ENCODE measurements at places on chromosomes 7 and 10. TPM values are rescaled to one million over a fixed set of nuclear protein-coding genes. Genes with fewer than 3 reads are reported as not detected.
A peak's percentile ranks its signal among the peaks of the same experiment; 100 is the strongest.

Gene FAM180A
- not detected for total RNA-seq

Gene SGCE
- 0.38 TPM for total RNA-seq

Gene AKR1C8
- 0.24 TPM for total RNA-seq

Gene CCL26
- 8.1 TPM for total RNA-seq

Gene DTX2
- total RNA-seq, result 31.5 TPM

Gene IGF2BP3
- 62.9 TPM for total RNA-seq

GRCh38 chr10:127523476-127523875, 25.6 kb upstream of the NPS start:
- no peaks in the 10 kb centered on the region for H3K4me1 ChIP-seq
- DNase-seq, result no peak

DNA sequence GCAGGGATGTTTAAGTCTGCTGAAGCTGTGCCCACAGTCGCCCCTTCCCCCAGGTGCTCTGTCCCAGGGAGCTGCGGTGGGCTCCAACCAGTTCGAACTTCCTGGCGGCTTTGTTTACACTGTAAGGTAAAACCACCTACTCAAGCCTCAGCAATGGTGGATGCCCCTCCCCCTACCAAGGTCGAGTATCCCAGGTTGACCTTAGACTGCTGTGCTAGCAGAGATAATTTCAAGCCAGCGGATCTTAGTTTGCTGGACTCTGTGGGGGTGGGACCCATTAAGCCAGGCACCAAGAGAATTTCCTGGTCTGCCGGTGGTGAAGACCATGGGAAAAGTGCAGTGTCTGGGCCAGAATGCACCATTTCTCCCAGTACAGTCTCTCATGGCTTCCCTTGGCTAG, 56.0 kb downstream of the CCDC7 start:
- H3K4me3 ChIP-seq, result peak overlapping the region; percentile 21
- no peaks in the 10 kb centered on the region for H3K36me3 ChIP-seq
- peak overlapping the region; percentile 74 for H3K27ac ChIP-seq
- no peaks in the 10 kb centered on the region for H3K27me3 ChIP-seq

- peaks cover 17% of the 10 kb centered on the region for H3K27me3 ChIP-seq
- H3K4me3 ChIP-seq, result no peak overlapping the region
- DNase-seq, result no peak
- H3K36me3 ChIP-seq, result no peaks in the 10 kb centered on the region
- H3K27ac ChIP-seq, result no peak overlapping the region
- no peaks in the 10 kb centered on the region for H3K4me1 ChIP-seq
These were observed 105.8 kb upstream of the NFE2L3 start for GRCh38 chr7:26046150-26046549.

DNA sequence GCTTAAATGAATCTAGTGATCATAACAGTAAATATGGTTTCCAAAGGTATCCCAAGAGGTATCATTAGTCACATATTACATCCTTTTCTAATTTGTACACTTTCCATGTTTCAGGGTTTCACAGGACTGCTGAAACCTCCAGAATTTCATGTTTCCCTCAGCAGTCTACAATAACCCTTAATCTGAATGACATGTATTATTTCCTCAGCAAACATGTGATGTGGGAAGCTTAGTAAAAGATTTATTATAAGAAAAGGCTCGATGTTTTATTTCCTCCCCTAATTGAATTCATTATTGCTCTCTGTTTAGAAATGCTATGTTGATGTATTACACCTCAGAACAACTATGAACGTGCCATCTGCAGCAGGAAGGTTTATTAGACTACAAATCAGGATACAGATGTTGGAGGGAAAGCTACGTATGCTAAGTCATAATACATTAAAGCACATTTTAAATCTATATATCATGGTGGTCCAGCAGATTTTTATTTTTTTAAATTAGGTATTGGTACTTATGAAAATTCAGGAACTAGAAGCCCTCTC, 52.5 kb upstream of the SKAP2 start:
- no peak overlapping the region for H3K27ac ChIP-seq
- DNase-seq, result no peak
- H3K36me3 ChIP-seq, result no peaks in the 10 kb centered on the region
- H3K4me3 ChIP-seq, result no peak overlapping the region
- H3K4me1 ChIP-seq, result no peaks in the 10 kb centered on the region
- H3K27me3 ChIP-seq, result peaks cover 2% of the 10 kb centered on the region

DNA sequence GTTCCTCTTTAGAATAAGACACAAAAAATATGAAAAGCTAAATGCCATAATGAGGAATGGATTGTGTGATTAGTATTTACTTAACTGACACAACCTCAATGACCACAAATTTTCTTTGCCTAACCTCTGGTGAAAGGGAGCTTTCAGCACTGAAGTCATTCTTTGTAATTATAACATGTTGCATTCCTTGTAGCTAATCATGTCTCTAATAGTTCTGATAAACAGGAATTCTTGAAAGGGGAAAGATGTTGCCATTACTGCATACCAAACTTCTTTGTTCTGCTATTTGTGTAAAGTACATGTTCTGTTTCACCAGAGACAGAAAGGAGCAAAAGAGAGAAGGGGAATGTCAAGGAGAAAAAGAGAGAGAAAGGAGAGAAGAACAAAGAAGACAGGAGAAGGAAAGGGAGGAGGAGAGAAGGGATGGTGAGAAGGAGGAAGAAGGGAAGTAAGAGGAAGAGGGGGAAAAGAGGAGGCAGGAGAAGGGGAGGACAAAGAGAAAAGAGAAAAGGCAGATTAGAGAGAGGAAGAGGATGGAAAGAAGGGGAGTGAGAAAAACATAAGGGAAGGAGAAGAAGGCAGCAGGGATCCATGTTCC, 120.9 kb downstream of the SEMA3D start:
- H3K4me1 ChIP-seq, result no peaks in the 10 kb centered on the region
- H3K27ac ChIP-seq, result no peak overlapping the region
- H3K36me3 ChIP-seq, result no peaks in the 10 kb centered on the region
- no peaks in the 10 kb centered on the region for H3K27me3 ChIP-seq
